ENCODE measurements at places on chromosomes 5 and 9. TPM values are rescaled to one million over a fixed set of nuclear protein-coding genes. Genes with fewer than 3 reads are reported as not detected.

GRCh38 chr5:177089825-177090641 is 3.3 kb downstream of the FGFR4 start:
- DNase-seq = no peak

DNA sequence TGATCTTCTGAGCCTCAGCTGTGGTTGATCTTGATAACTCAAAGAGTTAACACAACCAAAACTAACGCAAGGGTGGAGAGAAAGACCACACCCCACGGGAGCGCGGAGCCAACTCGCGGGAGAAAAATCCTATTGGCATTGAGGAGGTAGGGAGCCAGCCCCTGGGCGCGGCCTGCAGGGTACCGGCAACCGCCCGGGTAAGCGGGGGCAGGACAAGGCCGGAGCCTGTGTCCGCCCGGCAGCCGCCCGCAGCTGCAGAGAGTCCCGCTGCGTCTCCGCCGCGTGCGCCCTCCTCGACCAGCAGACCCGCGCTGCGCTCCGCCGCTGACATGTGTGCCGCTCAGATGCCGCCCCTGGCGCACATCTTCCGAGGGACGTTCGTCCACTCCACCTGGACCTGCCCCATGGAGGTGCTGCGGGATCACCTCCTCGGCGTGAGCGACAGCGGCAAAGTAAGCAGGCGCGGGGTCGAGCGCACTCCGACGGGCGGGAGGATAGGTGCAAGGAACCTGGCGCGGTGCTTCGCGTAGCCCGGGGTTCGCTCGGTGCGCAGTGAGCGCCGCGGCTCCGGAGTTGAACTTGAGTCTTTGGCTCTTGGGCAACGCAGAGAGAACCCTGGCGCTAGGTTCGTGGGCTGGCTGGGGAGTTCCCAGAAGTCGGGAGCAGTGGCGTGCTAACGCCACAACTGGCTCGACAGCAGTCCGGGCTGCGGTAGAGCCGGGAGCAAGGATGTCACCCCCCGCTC is at the start of gene GDA:
TSS of gene GDA (plus strand) at position 210 of the 745 bp plus-strand sequence. CDS start at position 330, 120 bp downstream.
- DNase-seq = no peak

GRCh38 chr5:151660616-151661495 is 25.9 kb downstream of the SPARC start:
- DNase-seq = no peak

- DNase-seq = no peak
Observed at GRCh38 chr5:96821260-96821916, 13.6 kb upstream of the ERAP1 start.

DNA sequence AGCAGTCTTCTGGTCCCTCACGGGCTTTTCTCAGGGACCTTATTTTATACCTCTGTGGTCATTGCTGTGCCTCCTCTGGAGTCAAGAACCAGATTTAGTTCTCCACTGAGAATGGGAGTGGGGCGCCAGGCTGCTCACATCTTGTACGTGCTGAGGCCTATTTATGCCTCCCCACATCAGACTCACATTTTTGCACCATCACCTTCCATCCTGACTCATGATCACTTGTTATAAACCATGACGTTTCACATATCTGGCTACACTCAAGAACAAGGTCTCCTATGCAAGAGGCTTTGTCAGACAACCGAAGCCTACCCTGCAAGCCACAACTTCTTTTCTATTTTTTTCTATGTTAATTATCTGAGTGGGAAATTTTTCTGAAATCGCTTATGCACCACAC is 10.7 kb downstream of the PRUNE2 start:
- DNase-seq = no peak

DNA sequence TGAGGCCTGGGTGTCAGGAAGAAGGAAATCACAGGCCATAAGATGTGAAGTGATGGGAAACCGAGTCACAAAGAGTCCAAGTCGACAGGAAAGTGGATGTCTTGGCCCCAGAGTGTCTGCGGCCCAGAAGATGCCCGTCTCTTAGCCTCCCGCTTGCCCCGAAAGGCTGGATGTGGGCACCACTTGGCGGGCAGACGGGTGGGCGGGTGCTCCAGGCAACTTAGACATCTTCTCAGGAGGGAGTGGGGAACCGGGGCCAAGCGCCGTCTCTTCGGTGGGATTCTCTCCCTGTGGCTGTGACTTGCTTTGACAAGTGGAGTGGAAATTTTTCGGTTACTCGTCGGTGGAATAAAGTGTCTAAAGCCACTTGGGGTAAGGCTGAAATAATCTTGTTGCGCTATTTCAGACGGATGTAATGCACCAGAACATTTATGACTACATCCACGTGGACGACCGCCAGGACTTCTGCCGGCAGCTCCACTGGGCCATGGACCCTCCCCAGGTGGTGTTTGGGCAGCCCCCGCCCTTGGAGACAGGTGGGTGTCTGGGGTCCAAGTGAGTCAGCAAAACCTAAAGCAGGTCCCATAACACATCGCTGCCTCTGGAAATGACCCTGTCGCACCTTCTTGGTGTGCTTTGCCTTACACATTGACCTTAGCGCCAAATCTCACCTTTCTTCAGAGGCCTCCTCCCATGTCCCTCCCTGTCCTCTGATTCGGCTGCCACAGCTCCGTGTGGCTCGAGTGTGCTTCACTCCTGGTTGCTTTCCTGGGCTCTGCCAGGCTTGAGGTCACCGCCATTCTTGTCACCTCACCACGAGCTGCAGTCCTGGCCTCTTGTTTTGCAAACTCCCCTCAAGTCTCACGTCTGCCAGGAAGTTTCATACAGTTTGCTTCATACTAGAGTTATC is 20.4 kb upstream of the EXOC3 start:
- DNase-seq = no peak

GRCh38 chr5:151618907-151619306 is 27.8 kb upstream of the FAT2 start:
- DNase-seq = no peak

DNA sequence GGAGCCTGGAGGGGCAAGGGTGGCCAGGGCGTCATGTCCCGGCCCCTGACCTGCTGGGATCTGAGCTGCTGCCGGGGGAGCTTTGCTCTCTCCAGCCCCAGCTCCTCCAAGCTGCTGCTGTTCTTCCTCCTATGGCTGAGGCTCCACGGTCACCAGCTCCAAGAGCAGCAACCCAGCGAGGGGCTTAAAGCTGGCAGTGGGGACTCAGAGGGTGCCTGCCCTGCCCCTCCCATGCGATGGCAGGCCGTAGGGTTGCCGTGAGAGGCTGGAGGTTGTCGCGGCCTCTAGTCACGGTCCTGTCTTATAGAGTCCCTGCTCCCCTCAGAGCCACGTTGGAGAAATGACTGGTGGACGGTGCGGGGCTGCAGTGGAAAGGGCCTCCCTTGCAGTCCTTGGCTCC is 19.5 kb downstream of the DBH start:
- no peak for DNase-seq

- DNase-seq = no peak
Observed at GRCh38 chr9:96721303-96721702, 56.6 kb downstream of the ZNF510 start.

DNA sequence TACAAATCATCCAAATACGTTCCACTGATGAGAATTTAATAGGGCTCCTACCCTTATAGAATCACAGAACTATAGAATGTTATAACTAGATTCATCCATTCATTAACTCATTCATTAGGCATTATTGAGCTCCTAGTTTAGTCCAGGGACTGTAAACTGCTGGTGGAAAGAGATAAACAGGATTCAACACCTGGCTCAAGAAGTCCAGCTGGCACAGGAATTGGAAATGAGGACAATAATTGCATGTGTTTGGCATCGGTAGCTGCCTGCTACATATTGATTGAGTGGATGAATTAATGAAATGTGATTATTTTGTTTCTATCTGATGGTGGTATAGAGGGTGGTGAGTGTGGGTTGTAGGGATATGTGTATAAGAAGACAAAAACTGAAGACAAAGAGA is 100.8 kb upstream of the TLE1 start:
- DNase-seq = no peak

GRCh38 chr5:61735531-61735930 is 403.5 kb downstream of the ZSWIM6 start:
- DNase-seq = no peak

DNA sequence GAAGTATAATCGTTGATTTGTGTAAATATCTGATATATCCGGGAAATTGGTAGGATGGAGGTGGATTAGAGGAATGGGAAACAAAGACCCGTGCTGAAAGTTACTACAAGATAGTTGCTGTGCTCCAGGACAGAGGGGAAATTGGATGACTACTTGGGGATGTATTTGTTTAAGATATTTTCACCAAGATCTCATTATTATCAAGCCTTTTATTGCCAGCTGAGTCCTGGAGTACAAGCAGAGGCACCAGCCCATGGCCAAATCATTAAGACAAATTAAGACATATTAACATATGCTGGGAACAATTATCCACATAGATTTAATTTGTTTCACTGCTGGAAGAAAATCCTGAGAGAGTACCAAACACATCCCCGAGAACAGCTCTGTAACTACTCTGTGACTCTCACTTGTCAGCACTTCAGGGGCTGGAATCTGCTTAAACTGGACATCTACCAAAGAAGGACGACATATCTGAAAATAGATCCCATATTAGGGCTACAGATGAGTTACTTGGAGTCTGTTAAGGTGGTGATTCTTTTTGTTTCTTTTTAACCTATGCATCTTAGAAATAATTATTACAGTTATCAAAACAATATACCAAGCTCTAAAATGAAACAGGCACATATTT is 68.2 kb downstream of the SLC1A1 start:
- DNase-seq = no peak

DNA sequence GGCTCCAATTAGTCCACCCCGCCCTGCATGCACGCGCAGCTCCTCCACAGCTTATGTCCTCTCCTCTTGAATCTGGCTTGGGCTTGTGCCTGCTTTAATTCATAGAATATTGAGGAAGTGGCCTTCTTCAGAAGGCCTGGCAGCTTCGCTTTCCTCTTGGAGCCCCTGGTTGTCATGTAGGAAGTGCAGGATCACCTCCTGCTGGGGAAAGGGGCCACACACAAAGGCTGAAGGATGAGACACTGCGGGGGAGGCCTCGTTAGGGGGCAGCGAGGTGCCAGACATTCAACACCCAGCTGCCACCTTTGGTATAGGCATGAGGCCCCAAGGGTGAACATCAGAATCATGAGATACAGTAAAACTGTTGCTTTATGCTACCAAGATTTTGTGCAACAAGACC is 2.7 kb upstream of the CNOT6 start:
- DNase-seq = no peak

- DNase-seq = no peak
Observed at GRCh38 chr9:101912698-101913097, 174.3 kb upstream of the GRIN3A start.

DNA sequence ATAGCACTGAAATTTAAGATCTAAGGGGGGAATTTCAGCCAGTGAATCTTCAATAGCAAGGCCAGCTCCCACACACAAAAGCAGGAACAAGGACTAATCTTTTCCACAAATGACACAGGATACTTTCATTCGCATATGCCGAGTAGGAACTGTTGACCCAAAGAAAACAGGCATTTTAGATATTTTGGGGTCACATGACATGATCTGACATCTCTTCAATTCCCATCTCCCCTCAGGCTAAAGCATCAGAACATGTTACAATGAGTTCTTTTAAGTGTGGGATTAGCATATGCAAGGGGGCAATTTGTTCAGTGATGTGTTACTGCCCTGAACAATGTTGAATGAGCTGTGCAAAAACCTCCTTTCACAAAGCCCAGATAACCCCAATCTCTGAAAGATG is 68.2 kb downstream of the TLE1 start:
- no peak for DNase-seq

GRCh38 chr9:16801871-16802466 is 68.5 kb downstream of the BNC2 start:
- DNase-seq = no peak

GRCh38 chr5:9482381-9482780 is 63.5 kb downstream of the SEMA5A start:
- no peak for DNase-seq

DNA sequence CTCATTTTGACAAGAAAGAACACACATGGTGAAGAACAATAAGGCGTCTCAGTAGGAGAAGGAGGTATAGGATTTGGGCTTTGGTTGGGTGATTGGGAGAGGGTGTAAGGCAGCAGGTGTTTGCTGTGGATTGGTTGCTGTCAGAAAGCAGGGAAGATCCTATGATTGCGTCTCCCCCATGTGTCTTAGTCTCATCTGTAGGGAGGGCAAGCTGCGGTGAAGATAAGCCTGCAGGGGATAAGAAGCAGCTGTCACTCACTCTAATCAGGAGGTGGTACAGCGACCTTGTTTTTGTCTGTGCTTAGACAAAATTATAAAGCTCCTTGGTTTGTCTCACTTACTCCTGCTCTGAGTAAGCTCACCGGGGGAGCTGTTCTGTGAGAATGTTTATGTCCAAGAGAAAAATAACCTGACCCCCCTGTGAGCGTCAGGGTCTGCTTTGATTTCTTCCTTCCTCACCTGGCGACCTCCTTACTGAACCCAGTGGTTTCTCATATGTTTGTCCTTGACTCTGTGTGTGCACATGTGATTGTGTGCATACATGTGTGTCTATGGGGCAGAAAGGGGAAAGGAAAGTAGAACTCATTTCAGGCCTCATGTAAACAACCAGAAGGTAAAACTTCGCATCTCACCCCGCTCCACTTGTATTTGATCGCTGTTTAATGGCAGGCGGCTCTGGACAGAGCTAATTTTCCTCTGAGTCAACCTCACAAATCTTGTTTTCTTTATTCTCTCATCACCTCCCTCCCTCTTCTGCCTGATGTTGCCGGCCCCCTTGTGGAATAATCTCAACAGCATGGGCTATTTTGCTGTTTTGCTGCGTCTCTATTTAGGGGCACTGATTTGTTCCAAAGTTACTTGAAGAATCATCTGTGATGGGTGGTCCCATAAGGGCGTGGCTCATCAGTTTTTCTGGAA is 105.6 kb downstream of the TENT4A start:
- DNase-seq = no peak

DNA sequence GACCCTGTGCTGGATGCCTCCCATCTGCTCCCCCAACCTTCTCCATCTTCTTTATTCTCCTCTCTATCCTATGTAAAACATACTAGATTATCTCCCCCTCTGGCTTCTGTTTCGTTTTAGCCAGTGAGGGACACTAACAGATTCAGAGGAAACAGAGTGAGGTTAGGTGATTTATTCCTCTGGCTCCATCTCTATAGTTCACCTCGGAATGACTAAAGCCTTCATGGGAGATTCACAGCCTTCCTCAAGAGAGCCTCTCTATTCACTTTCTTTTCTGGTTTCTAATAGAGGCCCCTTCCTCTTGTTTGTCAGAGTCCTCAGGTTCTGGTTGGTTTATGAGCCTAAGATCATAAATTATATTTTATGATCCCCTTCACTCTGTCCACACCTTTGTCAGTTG is 633.1 kb upstream of the TYRP1 start:
- DNase-seq = no peak

- no peak for DNase-seq
Observed at GRCh38 chr5:53170746-53171349, 61.3 kb upstream of the MOCS2 start.

Gene CD72
- total RNA-seq = 7.2 TPM

Gene INSYN2B
- not detected for total RNA-seq

Gene IFNK
- not detected for total RNA-seq

Gene CCNO
- not detected for total RNA-seq

Gene IL31RA
- 1.5 TPM for total RNA-seq

Gene PCDHB4
- total RNA-seq = not detected

Gene LCN6
- total RNA-seq = not detected

Gene GRM6
- total RNA-seq = not detected

Gene PCDHGB1
- total RNA-seq = not detected

Gene PCDHGB2
- total RNA-seq = 0.38 TPM

Gene SLC6A7
- total RNA-seq = not detected

Gene QRFP
- not detected for total RNA-seq

Gene FOXI1
- total RNA-seq = not detected

Gene GARIN3
- total RNA-seq = not detected

Gene ACOT12
- 0.23 TPM for total RNA-seq
